Muscle of arm (tissue), 14 donors: ENCODE measurements at places on chromosomes 2 and 18. TPM values are rescaled to one million over a fixed set of nuclear protein-coding genes. Genes with fewer than 3 reads are reported as not detected.

ENOSF1 gene
- 68.3 TPM for polyA plus RNA-seq

GRCh38 chr2:148987286-148987685, 51.2 kb upstream of the LYPD6B start:
- DNase-seq, result no peak

DNA sequence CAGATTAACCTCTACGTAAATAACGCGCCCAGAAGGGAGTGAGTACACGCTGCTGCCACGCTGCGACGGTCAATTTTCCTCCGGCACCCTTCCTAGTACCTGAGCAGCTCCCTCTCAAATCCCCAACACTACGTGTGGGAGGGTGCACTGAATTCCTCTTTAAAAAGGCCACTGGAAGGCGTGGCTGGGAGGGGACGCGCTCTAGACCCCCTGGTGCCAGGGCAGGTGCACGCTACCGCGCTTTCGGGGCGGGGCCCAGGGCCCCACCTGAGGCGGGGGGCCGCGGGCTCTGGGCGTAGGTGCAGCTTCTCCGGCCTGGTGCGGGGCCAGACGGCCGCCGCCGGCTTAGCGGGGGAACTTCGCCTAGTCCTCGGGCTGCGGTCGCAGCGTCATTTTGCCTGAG, 668 bp upstream of the ANKRD12 start:
- peak; percentile 14 for DNase-seq

- DNase-seq, result no peak
These were observed 27.6 kb downstream of the BCL2L11 start for GRCh38 chr2:111148225-111148873.

GRCh38 chr18:8632386-8632785, 23.1 kb downstream of the RAB12 start:
- DNase-seq, result no peak

STAMBP gene
- 46.7 TPM for polyA plus RNA-seq

DNA sequence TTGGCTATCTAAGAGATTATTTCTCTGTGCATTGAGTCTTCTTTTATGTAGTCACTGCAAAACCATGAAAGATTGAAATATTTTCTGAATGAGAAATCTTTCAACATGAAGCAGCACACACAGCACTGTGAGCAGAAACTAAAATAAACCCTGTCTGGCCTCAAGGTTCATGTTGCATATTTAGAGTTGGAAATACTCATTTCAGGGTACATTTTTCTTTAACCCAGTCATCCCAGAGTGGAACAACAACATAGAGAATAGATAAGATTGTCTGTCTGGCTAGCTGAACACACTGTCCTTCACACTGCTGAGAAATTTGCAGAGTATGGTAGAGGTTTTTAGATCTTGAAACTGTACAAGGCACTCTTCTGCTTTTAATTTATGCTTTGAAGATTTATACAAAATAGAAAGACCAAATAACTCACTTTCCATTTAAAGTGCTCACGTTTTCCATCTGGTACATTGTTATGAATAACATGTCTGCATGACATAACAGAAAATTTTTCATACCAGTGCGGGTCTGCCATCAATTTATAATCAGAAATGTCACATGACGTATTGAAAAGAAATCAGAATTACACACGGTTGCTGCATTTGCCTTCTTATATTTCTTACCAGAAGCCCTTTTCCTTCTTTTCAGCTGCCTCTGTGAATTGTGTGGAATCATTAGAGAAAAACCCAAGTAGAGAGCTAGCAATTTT, 25.0 kb upstream of the FN1 start:
- peak; percentile 24 for DNase-seq
